Testis (tissue), 5 donors: ENCODE measurements at places on chromosomes 5 and 9. TPM values are rescaled to one million over a fixed set of nuclear protein-coding genes. Genes with fewer than 3 reads are reported as not detected.

- no peak overlapping the region for H3K4me3 ChIP-seq
- H3K27ac ChIP-seq = no peak overlapping the region
- no peaks in the 10 kb centered on the region for H3K27me3 ChIP-seq
- peaks cover 4% of the 10 kb centered on the region for H3K4me1 ChIP-seq
- no peaks in the 10 kb centered on the region for H3K36me3 ChIP-seq
These were observed 186.5 kb downstream of the EFNA5 start for GRCh38 chr5:107484281-107484680.

DNA sequence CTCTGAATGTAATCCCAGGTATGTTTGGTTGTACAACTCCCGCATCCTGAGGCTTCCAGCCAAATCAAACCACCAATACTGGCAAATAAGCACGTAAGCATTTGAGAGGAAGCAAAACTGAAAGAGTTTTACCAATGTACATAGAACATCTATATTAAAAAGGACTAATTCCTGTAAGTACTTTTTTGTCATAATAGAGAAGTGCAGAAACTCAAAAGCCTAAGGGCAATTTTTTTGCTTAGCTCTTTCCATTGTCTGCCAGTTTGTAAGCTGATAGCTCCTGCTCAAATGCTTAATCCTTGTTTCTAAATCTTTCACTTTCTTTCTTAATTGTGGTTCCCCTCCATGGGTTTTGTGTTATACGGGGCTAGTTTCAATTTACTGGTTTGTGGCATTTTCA is 1151.8 kb downstream of the CDH12 start:
- H3K27me3 ChIP-seq = no peaks in the 10 kb centered on the region
- no peak for DNase-seq
- H3K27ac ChIP-seq = no peak overlapping the region
- H3K36me3 ChIP-seq = no peaks in the 10 kb centered on the region
- H3K4me3 ChIP-seq = no peak overlapping the region

- DNase-seq = no peak
- H3K27me3 ChIP-seq = no peaks in the 10 kb centered on the region
- no peaks in the 10 kb centered on the region for H3K36me3 ChIP-seq
- H3K4me1 ChIP-seq = no peaks in the 10 kb centered on the region
- H3K4me3 ChIP-seq = no peak overlapping the region
These were observed 98.0 kb downstream of the EHMT1 start for GRCh38 chr9:137716694-137717287.

DNA sequence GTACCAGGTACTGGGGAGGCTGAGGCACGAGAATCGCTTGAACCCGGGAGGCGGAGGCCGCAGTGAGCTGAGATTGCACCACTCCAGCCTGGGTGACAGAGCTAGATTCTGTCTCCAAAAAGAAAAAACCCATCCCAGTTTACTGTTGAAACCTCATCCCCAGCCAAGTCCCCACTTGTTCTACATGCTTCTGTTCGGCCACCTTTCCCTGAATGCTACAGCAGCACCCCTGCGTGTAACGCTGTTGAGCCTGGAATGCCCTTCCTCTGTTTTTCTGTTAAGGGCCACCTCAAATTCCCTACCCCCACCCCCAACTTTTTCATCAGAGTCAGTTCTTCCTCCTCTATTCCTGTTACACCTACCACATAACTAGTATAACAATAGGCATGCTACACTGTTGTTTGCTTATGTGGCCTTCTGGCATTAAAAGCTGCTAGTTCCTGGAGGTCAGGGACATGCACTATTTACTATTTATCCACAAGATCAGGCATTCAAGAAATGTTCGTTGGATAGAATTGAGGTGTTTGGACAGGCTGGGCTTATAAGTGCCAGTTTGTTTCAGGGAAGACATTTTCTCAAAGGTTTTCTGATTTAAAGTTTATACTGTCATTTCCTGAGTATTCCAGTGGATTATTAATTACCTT is 47.1 kb upstream of the C5orf47 start:
- H3K27me3 ChIP-seq = no peaks in the 10 kb centered on the region
- DNase-seq = no peak
- H3K27ac ChIP-seq = peak overlapping the region; percentile 23
- H3K4me1 ChIP-seq = peaks cover 24% of the 10 kb centered on the region
- no peak overlapping the region for H3K4me3 ChIP-seq
- no peaks in the 10 kb centered on the region for H3K36me3 ChIP-seq

GRCh38 chr5:51381761-51382474 is 1.3 kb upstream of the ISL1 start:
- peak overlapping the region; percentile 54 for H3K4me3 ChIP-seq
- no peak for DNase-seq
- H3K27me3 ChIP-seq = no peaks in the 10 kb centered on the region
- H3K4me1 ChIP-seq = peaks cover 14% of the 10 kb centered on the region
- H3K27ac ChIP-seq = no peak overlapping the region

GRCh38 chr9:124767821-124768220 is 3.3 kb downstream of the NR6A1 start:
- H3K27ac ChIP-seq = no peak overlapping the region
- H3K4me3 ChIP-seq = no peak overlapping the region
- H3K36me3 ChIP-seq = no peaks in the 10 kb centered on the region
- no peaks in the 10 kb centered on the region for H3K27me3 ChIP-seq
- H3K4me1 ChIP-seq = peaks cover 19% of the 10 kb centered on the region

DNA sequence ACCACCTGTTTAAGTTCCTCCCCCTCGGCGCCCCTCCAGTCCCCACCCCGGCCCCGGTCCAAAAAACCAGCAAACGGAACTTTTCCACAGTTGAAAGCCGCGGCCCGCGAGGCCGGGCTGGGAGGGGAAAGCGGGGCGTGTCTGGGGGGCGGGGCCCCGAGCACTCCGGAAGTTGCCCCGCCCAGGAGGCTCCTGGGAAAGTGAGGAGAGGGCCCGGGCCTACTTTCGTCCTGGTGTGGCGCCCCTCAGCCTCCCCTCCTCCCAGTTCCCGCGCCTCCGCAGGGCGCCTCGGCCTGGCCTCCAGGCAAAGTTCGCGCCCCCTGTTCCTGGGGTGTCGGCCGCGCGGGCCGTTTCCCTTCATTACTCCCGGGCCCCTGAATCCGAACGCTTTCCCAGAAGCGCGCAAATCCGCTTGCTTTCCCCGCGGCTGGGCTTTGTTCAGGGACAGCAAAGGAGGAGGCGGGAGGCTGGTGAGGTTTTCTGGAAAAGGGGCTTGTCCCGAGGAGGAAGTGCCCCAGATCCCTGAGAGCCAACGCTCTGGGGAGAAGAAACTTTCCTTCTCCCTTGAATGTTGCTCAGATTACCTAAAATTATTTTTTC is 4.5 kb upstream of the DMRT3 start:
- H3K27me3 ChIP-seq = no peaks in the 10 kb centered on the region
- H3K4me3 ChIP-seq = peak overlapping the region; percentile 46
- H3K27ac ChIP-seq = peak overlapping the region; percentile 76
- H3K36me3 ChIP-seq = no peaks in the 10 kb centered on the region

DNA sequence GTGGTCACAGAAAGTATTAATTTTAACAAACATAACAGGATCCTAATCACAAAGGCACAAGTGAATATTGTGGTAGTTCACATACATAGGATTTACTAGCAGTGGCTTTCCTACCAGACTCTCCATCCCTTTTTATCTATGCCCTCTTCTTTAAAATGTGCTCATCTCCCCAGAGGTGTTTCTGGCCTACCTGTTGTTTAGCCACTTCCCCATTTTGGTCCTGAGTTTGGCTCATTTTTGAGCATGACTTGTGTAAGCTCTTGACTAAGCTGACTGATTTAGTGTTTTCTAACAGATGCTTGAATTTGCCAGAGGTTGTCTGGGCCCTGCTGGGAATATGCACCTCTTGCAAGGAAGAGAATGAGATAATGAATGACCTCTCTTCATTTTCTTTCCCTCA is 517.7 kb upstream of the CLINT1 start:
- H3K36me3 ChIP-seq = no peaks in the 10 kb centered on the region
- DNase-seq = no peak
- H3K4me3 ChIP-seq = no peak overlapping the region

DNA sequence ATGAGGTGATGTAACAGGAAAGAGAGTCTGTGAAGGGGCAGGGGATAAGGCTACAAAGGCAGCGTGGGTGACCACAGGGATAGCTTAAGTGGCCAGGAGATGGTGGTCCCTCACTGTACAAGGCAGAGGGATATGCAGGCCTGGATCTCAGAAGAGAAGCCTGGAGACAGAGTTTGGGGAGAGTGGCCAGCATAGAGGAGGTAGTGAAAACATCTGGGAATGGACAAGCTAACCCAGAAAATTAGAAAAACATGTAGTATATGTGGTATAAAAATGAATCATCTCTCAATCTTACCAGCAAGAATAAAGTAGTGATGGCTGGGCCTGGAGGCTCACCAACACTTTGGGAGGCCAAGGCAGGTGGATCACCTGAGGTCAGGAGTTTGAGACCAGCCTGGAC is 349.2 kb upstream of the KLF4 start:
- H3K27me3 ChIP-seq = no peaks in the 10 kb centered on the region
- peak overlapping the region; percentile 44 for H3K27ac ChIP-seq
- H3K36me3 ChIP-seq = no peaks in the 10 kb centered on the region
- no peak overlapping the region for H3K4me3 ChIP-seq

GRCh38 chr9:136512651-136513071 is 29.8 kb upstream of the SEC16A start:
- H3K4me3 ChIP-seq = no peak overlapping the region
- H3K36me3 ChIP-seq = no peaks in the 10 kb centered on the region
- DNase-seq = no peak
- no peak overlapping the region for H3K27ac ChIP-seq
- no peaks in the 10 kb centered on the region for H3K27me3 ChIP-seq

GRCh38 chr5:96683810-96684209 is 21.6 kb downstream of the CAST start:
- no peaks in the 10 kb centered on the region for H3K27me3 ChIP-seq
- no peak for DNase-seq
- no peaks in the 10 kb centered on the region for H3K36me3 ChIP-seq

GRCh38 chr9:38029915-38030638 is 39.0 kb downstream of the SHB start:
- H3K27ac ChIP-seq = no peak overlapping the region
- no peaks in the 10 kb centered on the region for H3K36me3 ChIP-seq
- DNase-seq = no peak
- H3K4me1 ChIP-seq = peaks cover 12% of the 10 kb centered on the region
- H3K27me3 ChIP-seq = no peaks in the 10 kb centered on the region
- H3K4me3 ChIP-seq = no peak overlapping the region

ZNF883 gene
- total RNA-seq = 8.9 TPM

IFNA13 gene
- 0.63 TPM for total RNA-seq

SLC25A2 gene
- 4.0 TPM for total RNA-seq

PKD2L2 gene
- total RNA-seq = 7.4 TPM

PCDHA5 gene
- 1.0 TPM for total RNA-seq

SLC28A3 gene
- total RNA-seq = 0.08 TPM

RLN2 gene
- 0.74 TPM for total RNA-seq

TEX48 gene
- 44.0 TPM for total RNA-seq

EQTN gene
- total RNA-seq = 33.0 TPM

AQP7 gene
- 19.1 TPM for total RNA-seq

EIF4EBP3 gene
- 11.7 TPM for total RNA-seq

LMX1B gene
- total RNA-seq = 7.6 TPM

PDE8B gene
- total RNA-seq = 2.0 TPM
